GM12892 (cell line): ENCODE measurements at places on chromosomes 5 and 9.

GRCh38 chr5:153713943-153714342 is 223.5 kb downstream of the GRIA1 start:
- DNase-seq, result no peak

DNA sequence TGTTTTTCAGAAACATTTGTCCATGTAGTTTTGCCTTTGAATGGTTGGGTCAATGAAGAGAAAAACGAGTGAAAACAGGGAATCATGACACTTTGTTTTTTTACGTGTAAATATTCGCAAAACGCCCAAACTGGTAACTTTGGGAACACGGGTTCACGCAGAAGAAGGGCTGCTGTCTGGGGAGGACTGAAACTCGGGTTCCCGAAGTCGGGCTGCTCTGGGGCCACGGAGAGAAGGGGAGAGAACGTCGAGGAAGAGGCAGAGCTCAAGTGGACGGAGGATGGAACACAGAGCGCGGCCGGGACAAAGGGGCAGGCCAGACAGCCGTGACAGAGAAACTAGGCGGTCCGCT is 478 bp upstream of the SETD9 start:
- DNase-seq, result no peak

GRCh38 chr5:103391659-103392058 is 133.1 kb downstream of the MACIR start:
- no peak for DNase-seq

GRCh38 chr5:173736923-173737412 is 120.5 kb upstream of the BOD1 start:
- DNase-seq, result peak; percentile 73
